PC-3 (cell line): ENCODE measurements at places on chromosomes 4 and X.

- H3K36me3 ChIP-seq, result no peaks in the 10 kb centered on the region
- H3K27ac ChIP-seq, result no peak overlapping the region
- DNase-seq, result peak; percentile 32
- H3K4me3 ChIP-seq, result no peak overlapping the region
These were observed 107.7 kb downstream of the APOOL start for GRCh38 chrX:85111347-85111746.

- no peak overlapping the region for H3K27ac ChIP-seq
- no peaks in the 10 kb centered on the region for H3K27me3 ChIP-seq
- H3K4me1 ChIP-seq, result no peaks in the 10 kb centered on the region
- H3K4me3 ChIP-seq, result no peak overlapping the region
- peak; percentile 30 for DNase-seq
These were observed 333.1 kb downstream of the IL1RAPL1 start for GRCh38 chrX:28920153-28920943.

- H3K27me3 ChIP-seq, result no peaks in the 10 kb centered on the region
- no peak overlapping the region for H3K27ac ChIP-seq
- no peak overlapping the region for H3K4me3 ChIP-seq
These were observed 716 bp upstream of the SLC38A5 start for GRCh38 chrX:48470833-48471118.

GRCh38 chr4:128341634-128342033 is 54.0 kb upstream of the PGRMC2 start:
- H3K27ac ChIP-seq, result no peak overlapping the region
- DNase-seq, result no peak
- no peaks in the 10 kb centered on the region for H3K27me3 ChIP-seq
- H3K4me3 ChIP-seq, result no peak overlapping the region
- H3K36me3 ChIP-seq, result no peaks in the 10 kb centered on the region

- no peak for DNase-seq
- no peaks in the 10 kb centered on the region for H3K27me3 ChIP-seq
- no peaks in the 10 kb centered on the region for H3K36me3 ChIP-seq
- H3K27ac ChIP-seq, result no peak overlapping the region
- no peak overlapping the region for H3K4me3 ChIP-seq
These were observed 45.7 kb upstream of the NDST4 start for GRCh38 chr4:115159141-115159540.

DNA sequence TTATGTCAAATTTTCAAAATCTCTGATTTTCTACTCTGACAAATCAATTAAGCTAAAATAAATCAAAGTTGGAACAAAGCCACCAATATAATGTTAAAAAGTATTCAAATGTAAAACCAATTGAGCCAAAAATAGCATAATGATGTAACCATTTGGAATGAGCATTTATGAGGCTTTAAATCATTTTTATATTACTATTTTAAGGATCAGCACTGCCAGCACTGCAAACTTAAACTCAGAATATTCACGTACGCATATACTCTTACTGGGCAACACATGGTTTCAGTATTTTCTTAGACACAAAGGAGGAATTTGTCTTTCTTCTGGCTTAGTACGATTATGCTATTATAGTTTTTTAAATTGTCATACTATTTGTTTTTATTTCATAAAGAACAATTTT is 52.2 kb downstream of the AFAP1 start:
- peaks cover 46% of the 10 kb centered on the region for H3K4me1 ChIP-seq
- H3K27ac ChIP-seq, result no peak overlapping the region
- H3K27me3 ChIP-seq, result no peaks in the 10 kb centered on the region
- no peak for DNase-seq
- peaks cover 7% of the 10 kb centered on the region; the same call in 1 of the 2 replicates for H3K36me3 ChIP-seq
- H3K4me3 ChIP-seq, result no peak overlapping the region

- no peak for DNase-seq
- H3K36me3 ChIP-seq, result no peaks in the 10 kb centered on the region
- no peak overlapping the region for H3K27ac ChIP-seq
- no peaks in the 10 kb centered on the region for H3K27me3 ChIP-seq
- H3K4me1 ChIP-seq, result peaks cover 48% of the 10 kb centered on the region
- no peak overlapping the region for H3K4me3 ChIP-seq
These were observed 3.0 kb upstream of the IL13RA1 start for GRCh38 chrX:118724365-118724764.

GRCh38 chr4:54971474-54971950 is 153.9 kb downstream of the KDR start:
- no peak overlapping the region for H3K27ac ChIP-seq
- peak; percentile 75 for DNase-seq
- H3K4me1 ChIP-seq, result no peaks in the 10 kb centered on the region
- no peaks in the 10 kb centered on the region for H3K36me3 ChIP-seq
- H3K4me3 ChIP-seq, result no peak overlapping the region

DNA sequence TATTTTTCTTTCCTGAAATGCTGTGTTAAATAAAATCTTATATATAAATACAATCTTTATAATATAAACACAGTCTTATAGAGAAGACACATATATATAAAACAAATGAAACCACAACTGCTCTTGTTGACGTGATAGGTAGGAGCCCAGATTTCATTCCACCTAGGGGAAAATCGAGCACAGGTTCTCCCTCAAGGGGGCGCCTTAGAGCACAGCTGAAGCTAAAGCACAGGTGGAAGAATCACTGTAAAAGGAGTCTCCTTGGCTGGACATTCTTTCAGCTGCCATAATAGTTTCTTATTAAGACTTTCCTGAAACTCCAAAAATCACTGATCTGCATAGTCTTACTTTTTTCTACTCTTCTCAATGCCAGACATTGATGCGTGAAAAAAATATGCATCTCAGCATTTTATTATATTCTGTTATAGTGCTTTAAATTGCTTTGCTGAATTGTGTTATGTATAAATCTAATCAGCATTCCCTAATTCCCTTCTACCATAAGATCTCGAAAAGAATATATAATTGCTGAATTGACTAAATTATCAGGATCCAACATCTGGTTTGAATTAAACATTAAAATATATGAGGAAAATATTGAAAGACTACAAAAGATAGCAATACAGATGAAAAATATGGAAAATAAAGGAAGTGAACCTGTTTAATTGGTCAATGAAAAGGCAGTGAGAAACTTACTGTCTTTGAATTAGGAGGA is 25.5 kb upstream of the RXFP1 start:
- H3K27ac ChIP-seq, result no peak overlapping the region
- H3K4me1 ChIP-seq, result no peaks in the 10 kb centered on the region
- DNase-seq, result peak; percentile 58
- H3K4me3 ChIP-seq, result no peak overlapping the region
- no peaks in the 10 kb centered on the region for H3K27me3 ChIP-seq

- H3K36me3 ChIP-seq, result no peaks in the 10 kb centered on the region
- H3K27me3 ChIP-seq, result no peaks in the 10 kb centered on the region
- no peaks in the 10 kb centered on the region for H3K4me1 ChIP-seq
- no peak overlapping the region for H3K27ac ChIP-seq
These were observed 25.8 kb downstream of the RGS12 start for GRCh38 chr4:3318561-3319021.

DNA sequence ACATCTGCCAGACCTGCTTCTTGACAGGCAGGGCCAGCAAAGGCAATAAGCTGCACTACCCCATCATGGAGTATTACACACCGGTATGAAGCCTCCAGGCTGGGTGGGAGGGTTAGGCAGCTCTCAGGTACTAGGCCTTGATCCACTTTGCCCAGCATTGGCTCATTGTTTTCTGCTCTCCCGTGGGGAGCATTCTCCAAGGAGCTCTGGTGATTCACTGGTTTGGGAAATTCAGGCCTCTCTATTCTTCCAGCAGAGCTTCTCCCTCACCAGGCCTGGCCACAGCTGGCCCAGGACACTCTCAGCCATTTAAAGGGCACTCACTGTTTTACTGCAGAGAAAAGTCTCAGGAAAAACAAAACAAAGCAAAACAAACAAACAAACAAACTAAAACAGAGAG is 33.0 kb downstream of the DRP2 start:
- H3K4me3 ChIP-seq, result no peak overlapping the region
- no peaks in the 10 kb centered on the region for H3K4me1 ChIP-seq
- no peak for DNase-seq
- H3K27ac ChIP-seq, result no peak overlapping the region

DNA sequence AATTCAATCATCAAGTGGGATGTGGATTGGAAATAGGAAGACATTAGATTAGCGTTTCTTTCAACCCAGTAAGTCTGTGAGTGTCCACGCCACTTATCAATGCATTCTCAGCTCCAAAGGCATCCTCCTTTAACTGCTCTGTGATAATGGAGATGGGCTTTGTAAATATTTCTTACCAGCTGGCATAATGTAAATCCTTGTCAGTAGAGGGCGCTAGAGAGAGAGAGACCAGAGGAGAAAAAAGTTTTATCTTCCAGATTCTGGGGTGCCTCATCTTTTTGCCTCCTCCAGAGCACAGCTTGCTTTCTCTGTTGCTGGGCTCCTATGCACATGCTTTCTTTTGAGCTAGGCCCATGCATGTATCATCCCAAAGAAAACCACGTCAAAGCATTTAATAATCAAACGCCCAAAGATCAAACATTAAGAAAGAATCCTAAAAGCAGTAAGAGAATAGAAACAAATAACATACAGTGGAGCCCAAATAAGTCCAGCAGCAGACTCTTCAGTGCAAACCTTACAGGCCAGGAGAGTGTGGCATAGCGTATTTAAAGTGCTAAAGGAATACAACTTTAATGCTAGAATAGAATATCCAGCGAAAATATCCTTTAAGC is 9.6 kb upstream of the MTMR1 start:
- H3K36me3 ChIP-seq, result no peaks in the 10 kb centered on the region
- no peaks in the 10 kb centered on the region for H3K27me3 ChIP-seq
- peaks cover 7% of the 10 kb centered on the region for H3K4me1 ChIP-seq

DNA sequence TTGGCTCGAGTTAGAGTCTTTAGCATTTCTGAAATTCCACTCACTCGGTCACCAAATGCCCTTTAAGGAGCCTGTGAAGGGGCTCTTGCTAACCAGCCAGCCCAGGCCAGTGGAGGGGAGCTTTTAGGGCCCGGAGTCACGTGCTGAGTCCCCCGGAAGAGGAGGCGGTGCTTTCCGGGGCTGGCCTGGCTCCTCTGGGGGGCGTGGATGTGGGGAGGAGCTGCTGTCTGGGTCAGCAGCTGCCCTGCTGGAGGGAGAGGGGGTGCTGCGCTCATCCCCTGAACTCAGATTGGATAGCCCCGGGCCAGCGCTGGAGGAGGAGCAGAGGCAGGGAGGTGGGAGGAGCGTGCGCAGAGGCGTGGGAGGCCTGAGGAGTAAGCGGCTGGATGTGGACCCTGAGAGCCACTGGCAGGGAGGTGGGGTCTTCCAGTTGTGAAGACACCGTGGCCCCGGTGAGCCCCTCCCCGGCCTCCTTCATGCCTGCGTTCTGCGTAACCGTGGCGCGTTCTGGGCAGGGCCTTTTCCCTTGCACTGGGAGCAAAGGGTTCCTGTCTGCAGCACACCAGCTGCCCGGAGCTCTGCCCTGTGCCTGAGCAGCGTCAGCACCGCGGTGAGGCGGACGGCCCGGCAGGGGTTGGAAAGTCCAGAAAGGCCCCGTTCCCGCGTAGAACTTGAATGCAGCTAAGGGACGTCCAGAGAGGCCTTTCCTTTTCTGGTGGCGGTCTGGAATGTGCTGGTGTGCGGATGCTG is 19.7 kb downstream of the MAEA start:
- no peak overlapping the region for H3K27ac ChIP-seq
- no peak for DNase-seq
- no peaks in the 10 kb centered on the region for H3K27me3 ChIP-seq
- peaks cover 6% of the 10 kb centered on the region; the same call in 1 of the 2 replicates for H3K4me1 ChIP-seq
- H3K36me3 ChIP-seq, result peaks cover 7% of the 10 kb centered on the region

- H3K27ac ChIP-seq, result peak overlapping the region; percentile 65
- H3K27me3 ChIP-seq, result no peaks in the 10 kb centered on the region
- no peaks in the 10 kb centered on the region for H3K36me3 ChIP-seq
- no peak for DNase-seq
- no peak overlapping the region for H3K4me3 ChIP-seq
These were observed 19.2 kb upstream of the PLCXD1 start for GRCh38 chrX:261919-262352.

DNA sequence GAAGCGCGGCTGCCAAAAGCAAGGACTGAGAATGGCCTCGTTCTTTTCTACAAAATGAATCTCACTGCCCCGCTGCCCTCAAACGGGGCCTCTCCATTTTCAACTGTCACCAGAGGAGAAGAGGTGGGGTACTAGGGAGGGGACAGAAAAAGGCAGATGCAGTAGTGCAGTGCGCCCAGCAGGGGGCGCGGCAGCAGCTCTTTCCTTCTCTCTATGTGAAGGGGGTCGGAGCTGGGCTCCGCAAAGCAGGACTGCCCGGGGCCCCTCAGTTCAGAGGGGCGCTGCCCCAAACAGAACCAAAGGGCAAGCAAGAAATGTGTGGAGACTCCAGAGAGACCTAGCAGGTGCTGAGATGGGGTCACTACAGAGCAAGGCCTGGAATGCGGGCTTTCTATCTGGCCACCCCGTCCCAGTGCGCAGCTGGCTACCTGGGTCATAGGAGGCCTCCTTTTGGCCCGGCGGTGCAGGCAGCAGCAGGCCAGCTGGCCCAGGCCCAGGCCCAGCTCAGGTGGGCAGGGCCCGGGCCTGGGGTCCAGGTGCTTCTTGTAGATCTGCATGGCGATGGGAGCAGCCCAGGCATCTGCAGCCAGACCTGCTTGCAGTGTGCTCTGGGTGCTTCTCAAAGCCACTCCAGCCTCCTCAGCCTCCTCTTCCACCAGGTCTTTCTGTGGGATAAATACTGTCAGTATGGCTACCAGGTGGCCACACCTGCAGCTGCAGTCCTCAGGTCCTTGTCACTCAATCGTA is 5.9 kb downstream of the IRAK1 start:
- H3K27me3 ChIP-seq, result no peaks in the 10 kb centered on the region
- no peak overlapping the region for H3K27ac ChIP-seq
- peaks cover 41% of the 10 kb centered on the region for H3K36me3 ChIP-seq
- DNase-seq, result peak; percentile 45

DNA sequence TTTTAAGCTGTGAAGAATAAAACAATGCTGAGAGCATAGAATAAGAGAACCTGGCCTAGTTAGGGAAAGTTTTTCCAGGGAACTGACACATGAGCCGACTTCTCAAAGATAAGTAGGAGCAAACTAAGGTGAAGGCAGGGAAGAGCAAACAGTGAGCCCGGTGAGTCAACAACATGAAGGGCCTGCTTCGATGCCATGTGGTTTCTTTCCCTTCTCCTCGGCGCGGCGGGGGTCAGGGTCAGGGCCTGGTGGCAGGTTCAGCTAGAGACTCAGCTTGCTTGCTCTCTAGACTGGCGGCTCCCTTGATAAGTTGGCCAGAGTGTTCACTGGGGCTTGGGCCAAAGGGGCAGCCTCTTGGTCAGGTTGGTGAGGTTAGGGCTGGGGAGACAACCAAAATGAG is 81.1 kb downstream of the DLG3 start:
- peaks cover 8% of the 10 kb centered on the region for H3K4me1 ChIP-seq
- H3K36me3 ChIP-seq, result no peaks in the 10 kb centered on the region
- no peak overlapping the region for H3K4me3 ChIP-seq
- peak overlapping the region; percentile 47 for H3K27ac ChIP-seq
- no peaks in the 10 kb centered on the region for H3K27me3 ChIP-seq
- DNase-seq, result peak; percentile 72

- H3K4me1 ChIP-seq, result no peaks in the 10 kb centered on the region
- H3K27ac ChIP-seq, result no peak overlapping the region
- DNase-seq, result no peak
- H3K27me3 ChIP-seq, result no peaks in the 10 kb centered on the region
These were observed 80.2 kb upstream of the TLR2 start for GRCh38 chr4:153603835-153604234.
